ENCODE measurements at places on chromosomes 3 and 15. TPM values are rescaled to one million over a fixed set of nuclear protein-coding genes. Genes with fewer than 3 reads are reported as not detected.

Gene AHSG
- total RNA-seq, result not detected

Gene CCDC39
- total RNA-seq, result not detected

Gene INO80
- 16.2 TPM for total RNA-seq

Gene GOLGA8T
- 0.14 TPM for total RNA-seq
